ENCODE measurements at places on chromosomes 3 and 15. TPM values are rescaled to one million over a fixed set of nuclear protein-coding genes. Genes with fewer than 3 reads are reported as not detected.

Gene TERC
- 0.33 TPM for polyA plus RNA-seq

Gene APH1B
- polyA plus RNA-seq, result 18.4 TPM

Gene IQCF6
- not detected for polyA plus RNA-seq

DNA sequence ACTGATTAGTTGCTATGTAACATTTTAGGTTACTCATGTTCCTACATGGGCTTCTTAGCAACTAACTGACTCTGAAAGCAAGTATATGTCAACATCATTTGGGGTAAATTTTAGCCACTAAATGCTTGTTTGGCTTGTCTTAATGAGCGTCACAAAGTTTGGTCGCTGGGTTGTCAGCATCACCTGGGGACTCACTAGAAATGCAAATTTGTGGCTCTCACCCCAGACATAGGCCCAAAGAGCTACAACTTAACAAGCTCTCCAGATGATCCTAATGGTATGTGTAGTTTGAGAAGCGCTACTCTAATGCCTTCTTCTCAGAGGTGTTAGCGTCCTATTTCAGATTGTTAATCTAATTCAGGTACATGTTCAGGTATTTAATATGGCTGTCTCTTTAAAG, 32.7 kb upstream of the CPOX start:
- DNase-seq, result no peak

DNA sequence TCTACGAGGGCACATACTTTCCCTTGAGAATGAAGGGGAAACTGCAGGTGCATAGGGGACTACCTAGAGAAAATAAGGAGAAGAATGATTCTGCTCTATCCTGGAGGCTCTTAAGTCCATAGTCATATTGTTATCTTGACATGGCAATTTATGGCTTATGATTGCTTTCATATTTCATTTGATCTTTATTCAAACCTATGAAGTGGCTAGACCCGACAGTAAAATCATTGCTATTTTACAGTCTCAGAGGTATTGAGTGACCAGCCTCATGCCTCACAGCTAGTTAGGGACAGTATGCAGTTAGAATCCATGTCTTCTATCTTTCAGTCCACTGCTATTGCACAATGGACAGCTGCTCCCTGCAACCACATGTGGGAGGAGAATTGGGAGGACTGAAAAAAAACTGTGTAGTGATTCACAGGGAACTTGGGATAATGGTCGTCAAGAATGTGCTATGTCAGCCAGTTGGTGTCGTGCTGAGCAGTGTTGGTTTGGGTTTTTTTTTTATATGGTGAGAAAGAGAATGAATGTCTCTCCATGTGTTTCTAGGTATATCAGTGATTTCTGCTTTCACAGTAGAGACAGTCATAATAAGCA, 63.2 kb upstream of the SPPL2A start:
- no peak for DNase-seq

DNA sequence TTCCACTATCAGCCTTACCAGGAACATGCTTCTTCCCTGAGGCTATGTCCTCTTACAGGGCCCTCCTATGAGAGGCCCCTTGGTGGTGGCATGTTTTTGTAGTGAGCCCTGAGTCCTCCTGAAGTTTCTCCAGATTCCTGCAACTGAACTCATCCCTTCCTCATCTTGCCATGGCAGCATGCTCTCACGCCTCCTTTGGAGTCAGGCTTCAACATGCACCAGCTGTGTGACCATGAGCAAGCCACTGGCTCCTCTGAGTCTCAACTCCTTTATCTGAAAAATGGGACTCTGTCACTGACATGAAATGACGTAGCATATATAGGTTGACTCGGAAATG, 216.3 kb upstream of the TLE3 start:
- no peak for DNase-seq

DNA sequence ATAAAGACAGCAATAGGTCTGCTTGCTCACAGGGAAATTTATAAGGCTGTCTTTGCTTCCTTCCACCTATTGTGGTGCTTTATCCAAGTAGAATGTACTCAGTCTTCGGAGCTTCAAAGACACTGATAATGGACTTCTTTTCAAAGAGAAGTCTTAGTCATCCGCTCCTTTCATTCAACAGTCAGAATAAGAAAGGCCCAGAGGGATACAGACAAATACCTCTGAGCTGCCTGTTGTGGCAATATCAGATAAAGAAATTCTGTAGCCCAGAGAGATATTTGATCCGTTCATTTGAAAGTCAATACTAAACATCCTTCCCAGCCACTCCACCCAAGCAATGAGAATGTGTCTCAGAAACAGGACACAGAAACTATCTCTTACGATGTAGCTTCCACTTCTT, 110.0 kb downstream of the FHIT start:
- no peak for DNase-seq

GRCh38 chr15:34059476-34059875, 20.5 kb upstream of the AVEN start:
- DNase-seq, result no peak

DNA sequence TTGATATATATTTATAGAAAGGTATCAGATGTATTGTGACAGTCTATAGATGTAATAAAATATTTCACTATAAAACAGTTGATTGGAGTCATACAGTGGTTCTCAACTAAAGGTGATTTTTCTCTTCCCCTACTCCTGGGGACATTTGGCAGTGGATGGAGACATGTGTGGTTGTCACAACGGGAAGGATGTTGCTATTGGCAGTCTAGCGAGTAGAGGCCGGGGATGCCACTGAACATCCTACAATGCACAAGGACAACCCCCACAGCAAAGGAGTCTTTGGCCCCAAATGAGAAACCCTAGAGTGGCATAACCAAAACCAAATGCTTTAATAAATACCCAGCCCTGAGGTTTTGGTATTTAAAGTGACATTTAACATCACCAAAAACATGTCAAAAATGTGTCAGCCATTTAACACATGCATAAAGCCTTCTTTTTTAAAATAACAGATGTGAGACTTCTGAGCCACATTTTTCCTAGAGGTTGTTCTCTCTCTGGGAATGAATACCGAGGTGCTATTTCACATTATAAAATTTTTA, 367.5 kb downstream of the PTPRG start:
- no peak for DNase-seq

- no peak for DNase-seq
These were observed 253.7 kb upstream of the TGFBR2 start for GRCh38 chr3:30352410-30353318.

DNA sequence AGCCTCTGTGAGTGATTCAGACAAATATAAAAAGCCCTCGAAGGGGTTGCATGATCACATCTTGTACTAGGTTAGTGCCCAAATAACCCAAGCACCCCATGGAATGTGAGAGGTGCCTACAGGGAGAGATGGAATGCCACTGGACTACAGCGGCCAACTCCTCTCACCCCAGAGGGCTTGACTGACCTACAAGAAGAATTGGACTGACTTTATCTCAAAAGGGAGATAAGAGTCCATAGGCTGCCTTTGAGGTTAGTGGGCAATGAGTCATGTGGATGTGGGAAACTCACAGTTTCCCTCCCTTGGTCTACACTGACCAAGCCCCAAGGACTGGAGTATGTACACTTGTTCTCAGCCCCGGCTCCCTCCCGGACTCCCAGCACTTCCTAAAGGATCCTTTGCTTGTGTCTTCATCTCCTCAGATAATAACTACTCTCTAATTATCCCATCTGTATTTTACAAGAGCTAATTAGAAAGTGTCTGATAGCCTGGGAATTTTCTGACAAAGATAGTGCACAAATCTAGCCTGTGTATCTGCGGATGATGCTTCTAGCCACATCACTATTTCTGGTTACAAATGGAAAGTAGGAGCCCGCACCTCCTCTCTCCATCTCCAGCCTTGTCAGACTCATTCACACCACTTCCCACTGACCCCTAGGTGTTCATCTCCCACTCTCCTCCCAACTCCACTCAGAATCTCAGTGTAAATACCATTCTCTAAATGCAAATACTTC, 547.8 kb upstream of the TBL1XR1 start:
- DNase-seq, result no peak
